ENCODE measurements at places on chromosomes 7 and 10.

- DNase-seq = no peak
These were observed 23.7 kb downstream of the USP6NL start for GRCh38 chr10:11587722-11588259.

GRCh38 chr10:79488870-79489269 is 23.5 kb upstream of the EIF5AL1 start:
- DNase-seq = no peak

GRCh38 chr10:89651916-89652573 is 7.0 kb upstream of the PANK1 start:
- DNase-seq = no peak

GRCh38 chr10:48468130-48468790 is 136.6 kb downstream of the ARHGAP22 start:
- DNase-seq = peak; percentile 22

DNA sequence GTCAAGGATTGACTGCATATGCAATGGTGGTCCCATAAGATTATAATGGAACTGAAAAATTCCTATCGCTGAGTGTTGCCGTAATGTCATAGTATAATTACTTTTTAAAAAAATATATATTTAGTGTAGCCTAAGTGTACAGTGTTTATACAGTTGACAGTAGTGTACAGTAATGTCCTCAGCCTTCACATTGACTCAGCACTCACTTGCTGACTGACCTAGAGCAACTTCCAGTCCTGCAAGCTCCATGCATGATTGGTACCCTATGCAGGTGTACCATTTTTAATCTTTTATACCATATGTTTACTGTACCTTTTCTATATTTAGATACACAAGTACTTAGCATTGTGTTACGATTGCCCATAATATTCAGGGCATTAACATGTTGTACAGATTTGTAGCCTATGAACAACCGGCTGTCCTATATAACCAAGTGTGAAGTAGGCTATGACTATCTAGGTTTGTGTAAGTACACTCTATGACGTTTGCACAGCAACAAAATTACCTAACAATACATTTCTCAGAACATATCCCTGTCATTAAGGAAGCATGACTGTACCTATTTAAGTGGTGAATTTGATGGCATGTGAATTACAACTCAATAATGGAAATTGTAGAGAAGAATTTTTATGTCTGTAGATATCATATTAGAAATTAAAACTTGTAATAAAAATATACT is 40.9 kb downstream of the CCNY start:
- DNase-seq = no peak

DNA sequence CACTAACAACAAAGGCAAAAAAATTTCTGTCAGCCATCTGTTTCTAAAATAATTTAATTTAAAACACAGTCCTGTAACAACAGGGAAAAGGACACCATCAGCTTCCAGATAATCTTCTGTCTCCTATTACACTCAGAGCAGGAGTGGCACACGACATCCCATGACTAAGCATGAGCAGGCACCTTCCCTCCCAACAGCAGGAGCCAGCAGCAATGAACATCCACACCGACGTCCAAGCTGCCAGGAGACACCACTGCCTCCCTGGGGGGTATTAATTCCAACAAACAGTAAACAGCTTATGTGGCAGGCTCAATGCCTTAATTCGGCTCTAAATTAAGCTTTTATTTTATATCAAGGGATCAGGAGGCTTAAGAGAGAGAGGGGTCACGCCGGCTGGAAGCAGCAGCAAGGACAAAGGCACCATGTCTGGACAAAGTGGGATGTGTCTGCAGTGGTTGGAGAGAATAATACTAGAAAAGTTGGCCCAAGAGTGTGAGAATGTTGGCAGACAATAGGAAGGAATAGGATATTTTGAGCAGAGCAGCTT is 45.7 kb downstream of the KIAA1549 start:
- no peak for DNase-seq

DNA sequence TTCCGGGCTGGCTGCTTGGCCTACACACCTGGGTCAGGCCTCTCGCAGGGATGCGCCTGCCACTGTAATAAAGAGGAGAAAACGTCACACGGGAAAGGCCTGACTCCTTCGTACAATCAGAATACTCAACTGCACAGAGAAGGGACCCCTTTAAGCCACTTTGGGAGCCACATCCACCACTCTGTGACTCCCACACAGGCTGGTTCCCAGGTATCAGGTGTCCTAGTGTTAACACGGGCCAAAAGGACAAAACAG is 5.8 kb upstream of the ZNF736 start:
- DNase-seq = peak; percentile 54

Measured in activated CD8-positive, alpha-beta memory T cell treated with anti-CD3 and anti-CD28 coated beads, Interleukin-2, amount 50 U/mL, for 48 hours (primary cell).